ENCODE measurements at places on chromosomes 2 and 18. TPM values are rescaled to one million over a fixed set of nuclear protein-coding genes. Genes with fewer than 3 reads are reported as not detected.

The PAX8 gene
- 1.1 TPM for total RNA-seq

The ABCB11 gene
- total RNA-seq, result 21.3 TPM

The MROH2A gene
- 1.7 TPM for total RNA-seq

The OXER1 gene
- 14.7 TPM for total RNA-seq

DNA sequence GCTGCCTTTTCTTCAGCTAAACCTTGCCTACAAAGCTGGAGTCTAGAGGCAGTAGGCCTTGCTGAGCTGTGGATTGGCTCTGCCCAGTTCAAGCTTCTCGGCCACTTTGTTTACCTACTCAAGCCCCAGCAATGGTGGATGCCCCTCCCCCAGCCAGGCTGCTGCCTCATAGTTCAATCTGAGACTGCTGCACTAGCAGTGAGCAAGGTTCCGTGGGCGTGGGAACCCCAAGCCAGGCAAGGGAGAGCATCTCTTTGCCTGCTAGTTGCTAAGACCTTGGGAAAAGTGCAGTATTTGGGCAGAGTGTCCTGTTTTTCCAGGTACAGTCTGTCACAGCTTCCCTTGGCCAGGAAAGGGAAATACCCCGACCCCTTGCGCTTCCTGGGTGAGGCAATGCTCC lies 68.9 kb downstream of the VAPA start:
- no peak overlapping the region for H3K4me3 ChIP-seq
- no peaks in the 10 kb centered on the region for H3K27me3 ChIP-seq
- H3K4me1 ChIP-seq, result no peaks in the 10 kb centered on the region
- no peak overlapping the region for H3K27ac ChIP-seq
- no peaks in the 10 kb centered on the region for H3K36me3 ChIP-seq
- no peak for DNase-seq

DNA sequence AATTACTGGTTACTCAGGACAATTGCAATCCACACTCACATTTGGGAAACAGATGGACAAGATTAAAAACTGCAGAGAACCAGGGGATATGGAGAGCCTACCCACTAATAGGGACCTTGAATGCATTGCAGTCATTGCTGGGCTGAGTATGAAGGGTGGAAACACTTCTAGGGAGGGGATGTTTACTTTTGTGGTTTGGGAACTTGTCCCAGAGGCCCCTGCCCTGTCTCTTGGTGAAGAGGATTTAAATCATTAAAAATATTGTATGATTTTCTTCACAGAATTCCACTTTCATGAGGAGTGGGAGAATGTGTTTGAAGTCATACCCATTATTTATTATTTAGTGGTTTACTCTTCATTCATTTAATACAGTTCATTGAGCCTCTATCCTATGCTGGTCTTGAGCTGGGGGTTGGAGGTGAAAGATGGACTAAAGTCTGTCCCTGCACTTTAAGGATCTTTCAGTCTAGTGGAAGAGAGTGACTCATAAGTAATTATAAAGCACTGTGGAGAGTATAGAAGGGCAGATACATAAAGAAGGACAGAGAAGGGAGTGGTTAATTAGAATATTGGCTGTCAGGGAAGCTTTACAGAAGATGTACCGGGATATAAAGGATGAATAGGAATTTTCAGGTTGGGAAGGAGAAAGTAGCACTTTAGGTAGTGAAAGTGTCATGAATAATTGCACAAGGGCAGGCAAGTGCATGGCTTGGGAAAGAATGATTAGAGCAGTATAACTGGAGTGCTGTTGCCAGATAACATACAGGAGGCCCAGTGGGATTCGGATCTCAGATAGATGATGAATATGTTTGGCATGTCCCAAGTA lies 313.4 kb downstream of the LPIN1 start:
- no peak overlapping the region for H3K4me3 ChIP-seq
- no peaks in the 10 kb centered on the region for H3K4me1 ChIP-seq
- no peaks in the 10 kb centered on the region for H3K27me3 ChIP-seq
- DNase-seq, result no peak
- H3K27ac ChIP-seq, result no peak overlapping the region
- H3K36me3 ChIP-seq, result no peaks in the 10 kb centered on the region

DNA sequence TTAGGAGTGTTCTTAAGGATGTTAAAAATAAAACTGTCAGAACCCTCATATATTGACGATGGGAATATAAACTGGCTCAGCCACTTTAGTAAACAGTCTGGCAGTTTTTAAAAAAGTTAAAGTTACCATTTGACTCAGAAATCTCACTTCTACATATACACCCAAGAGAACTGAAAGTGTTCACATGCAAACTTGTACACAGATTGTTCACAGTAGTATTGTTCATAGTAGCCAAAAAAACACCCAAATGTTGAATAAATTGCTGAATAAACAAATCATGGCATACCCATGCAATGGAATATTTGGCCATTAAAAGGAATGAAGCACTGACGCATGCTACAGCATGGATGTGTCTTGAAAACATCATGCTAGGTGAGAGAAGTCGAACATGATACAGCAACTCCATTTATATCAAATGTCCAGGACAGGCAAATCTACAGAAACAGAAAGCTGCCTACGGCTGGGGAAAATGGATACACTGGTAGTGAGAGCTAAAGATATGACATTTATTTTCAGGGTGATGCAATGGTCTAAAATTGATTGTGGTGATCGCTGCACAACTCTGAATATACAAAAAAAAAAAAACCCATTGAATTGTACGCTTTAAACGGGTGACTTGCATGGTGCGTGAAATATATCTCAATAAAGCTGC lies 10.1 kb downstream of the RPL31 start:
- no peak overlapping the region for H3K27ac ChIP-seq
- H3K27me3 ChIP-seq, result no peaks in the 10 kb centered on the region
- H3K4me3 ChIP-seq, result no peak overlapping the region

DNA sequence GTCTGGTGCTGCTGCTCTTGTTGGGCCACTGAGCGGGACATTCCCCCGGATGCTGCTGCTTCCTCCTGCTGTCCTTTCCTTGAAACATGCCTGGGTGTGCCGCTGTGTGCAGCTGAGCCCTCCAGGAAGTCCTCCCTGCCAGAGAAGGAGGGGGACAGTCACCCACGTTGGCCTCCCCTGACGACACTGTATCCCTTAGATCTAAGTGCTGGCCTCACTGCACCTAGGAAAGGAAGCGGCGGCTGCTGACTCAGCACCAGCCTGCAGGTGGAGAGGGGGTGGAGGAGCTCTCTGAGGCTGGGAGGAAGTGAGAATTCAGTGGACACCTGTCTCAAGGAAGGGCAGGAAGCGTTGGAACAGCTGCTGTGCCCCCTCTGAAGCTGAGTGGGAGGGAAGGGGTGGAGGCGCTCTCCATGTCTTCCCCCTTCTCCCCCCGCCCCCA lies 239.8 kb downstream of the HAUS1 start:
- no peak for DNase-seq
- H3K27me3 ChIP-seq, result no peaks in the 10 kb centered on the region
- H3K4me3 ChIP-seq, result peak overlapping the region; percentile 21
- no peaks in the 10 kb centered on the region for H3K36me3 ChIP-seq
- no peak overlapping the region for H3K27ac ChIP-seq

GRCh38 chr18:36329684-36330434 lies 32.3 kb downstream of the FHOD3 start:
- no peaks in the 10 kb centered on the region for H3K4me1 ChIP-seq
- no peak overlapping the region for H3K27ac ChIP-seq
- no peak for DNase-seq
- H3K27me3 ChIP-seq, result no peaks in the 10 kb centered on the region

- H3K27ac ChIP-seq, result no peak overlapping the region
- H3K36me3 ChIP-seq, result no peaks in the 10 kb centered on the region
- no peak overlapping the region for H3K4me3 ChIP-seq
- peaks cover 7% of the 10 kb centered on the region for H3K4me1 ChIP-seq
- H3K27me3 ChIP-seq, result no peaks in the 10 kb centered on the region
These were observed 123.7 kb downstream of the COL6A3 start for GRCh38 chr2:237290261-237290660.

DNA sequence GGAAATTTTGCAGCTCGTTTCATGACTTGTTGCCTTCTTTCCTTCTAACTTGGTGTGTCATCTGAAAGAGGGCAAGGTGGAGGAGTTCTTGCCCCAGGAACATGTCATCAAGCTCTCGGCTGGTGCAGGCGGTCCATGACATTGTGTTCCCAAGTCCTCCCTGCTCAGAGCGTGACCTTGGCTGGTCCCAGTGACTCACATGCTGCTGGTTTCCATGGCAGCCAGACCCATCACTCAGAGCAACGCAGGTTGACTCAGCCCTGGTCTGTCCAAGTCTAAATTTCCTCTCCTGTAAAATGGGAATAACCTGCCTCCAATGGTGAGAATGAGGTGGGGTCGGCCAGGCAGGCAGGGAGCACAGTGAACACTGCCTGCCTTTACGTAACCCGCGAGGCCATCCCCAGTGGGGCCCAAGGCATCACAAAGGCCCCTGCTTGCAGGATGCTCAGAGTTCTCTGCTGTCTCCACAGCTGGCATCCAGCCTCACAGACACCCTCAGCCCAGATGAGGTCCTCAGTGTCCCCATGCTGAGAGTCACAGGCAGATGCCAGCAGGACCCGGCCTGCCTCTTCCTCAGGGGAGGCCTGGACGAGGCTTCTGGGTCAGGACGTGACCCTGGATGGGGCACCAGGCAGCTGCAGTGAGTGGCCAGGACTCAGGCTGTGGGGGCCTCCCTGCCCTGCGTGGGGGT lies 143.7 kb downstream of the TPO start:
- H3K27me3 ChIP-seq, result no peaks in the 10 kb centered on the region
- H3K36me3 ChIP-seq, result no peaks in the 10 kb centered on the region
- DNase-seq, result no peak
- H3K4me3 ChIP-seq, result no peak overlapping the region

- no peak overlapping the region for H3K27ac ChIP-seq
- no peak for DNase-seq
- no peaks in the 10 kb centered on the region for H3K27me3 ChIP-seq
- H3K4me1 ChIP-seq, result no peaks in the 10 kb centered on the region
- H3K36me3 ChIP-seq, result no peaks in the 10 kb centered on the region
These were observed 473.9 kb downstream of the BCL11A start for GRCh38 chr2:60079562-60079961.

- H3K36me3 ChIP-seq, result no peaks in the 10 kb centered on the region
- no peaks in the 10 kb centered on the region for H3K4me1 ChIP-seq
- no peak overlapping the region for H3K4me3 ChIP-seq
- H3K27ac ChIP-seq, result no peak overlapping the region
- no peak for DNase-seq
These were observed 329.5 kb downstream of the PAX3 start for GRCh38 chr2:221969087-221969829.

- no peak overlapping the region for H3K4me3 ChIP-seq
- H3K36me3 ChIP-seq, result no peaks in the 10 kb centered on the region
- no peak overlapping the region for H3K27ac ChIP-seq
- DNase-seq, result no peak
These were observed 339.1 kb downstream of the TSN start for GRCh38 chr2:122094557-122094956.

GRCh38 chr18:73900106-73900835 lies 247.4 kb downstream of the FBXO15 start:
- no peak for DNase-seq
- no peak overlapping the region for H3K27ac ChIP-seq
- no peak overlapping the region for H3K4me3 ChIP-seq
- no peaks in the 10 kb centered on the region for H3K4me1 ChIP-seq
- no peaks in the 10 kb centered on the region for H3K27me3 ChIP-seq

DNA sequence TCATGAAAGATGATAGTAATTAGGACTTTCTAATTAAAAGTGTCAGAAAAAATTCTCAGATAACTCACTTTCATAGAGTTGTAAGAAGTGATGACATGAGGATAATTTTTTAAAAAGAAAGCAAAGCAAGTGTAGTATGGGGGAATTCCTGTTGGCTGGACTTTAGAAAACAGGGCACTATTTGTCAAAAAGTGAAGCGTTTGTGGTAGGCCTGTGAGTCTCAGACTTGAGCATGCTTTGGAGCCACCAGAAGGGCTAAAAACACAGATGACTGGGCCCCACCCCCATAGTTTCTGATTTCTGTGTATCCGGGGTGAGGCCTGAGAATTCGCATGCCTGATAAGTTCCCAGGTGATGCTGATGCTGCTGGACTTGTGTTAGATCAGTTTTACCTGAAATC lies 222.6 kb upstream of the LRRTM1 start:
- no peaks in the 10 kb centered on the region for H3K36me3 ChIP-seq
- H3K4me1 ChIP-seq, result no peaks in the 10 kb centered on the region

DNA sequence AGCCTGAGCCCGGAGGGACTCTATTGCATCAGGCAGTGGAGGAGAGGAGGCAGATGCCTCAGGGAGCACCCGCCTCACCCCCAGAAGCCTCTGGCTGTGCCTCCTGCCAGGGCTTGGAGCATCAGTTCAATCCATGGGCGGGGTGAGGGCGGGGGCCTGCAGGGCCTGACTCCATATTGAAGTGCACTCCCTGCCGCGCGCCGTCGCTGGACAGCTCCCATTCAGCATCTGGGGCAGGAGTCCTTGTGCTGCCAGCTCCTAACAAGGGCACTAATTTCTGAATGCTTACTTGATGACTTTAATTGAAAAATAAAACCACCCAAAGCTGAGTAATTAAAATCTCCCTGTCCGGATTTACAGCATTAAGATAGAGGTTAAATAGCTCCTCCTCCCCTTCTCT lies 23.8 kb downstream of the C1QL2 start:
- no peaks in the 10 kb centered on the region for H3K36me3 ChIP-seq
- no peaks in the 10 kb centered on the region for H3K27me3 ChIP-seq
- no peak overlapping the region for H3K27ac ChIP-seq

DNA sequence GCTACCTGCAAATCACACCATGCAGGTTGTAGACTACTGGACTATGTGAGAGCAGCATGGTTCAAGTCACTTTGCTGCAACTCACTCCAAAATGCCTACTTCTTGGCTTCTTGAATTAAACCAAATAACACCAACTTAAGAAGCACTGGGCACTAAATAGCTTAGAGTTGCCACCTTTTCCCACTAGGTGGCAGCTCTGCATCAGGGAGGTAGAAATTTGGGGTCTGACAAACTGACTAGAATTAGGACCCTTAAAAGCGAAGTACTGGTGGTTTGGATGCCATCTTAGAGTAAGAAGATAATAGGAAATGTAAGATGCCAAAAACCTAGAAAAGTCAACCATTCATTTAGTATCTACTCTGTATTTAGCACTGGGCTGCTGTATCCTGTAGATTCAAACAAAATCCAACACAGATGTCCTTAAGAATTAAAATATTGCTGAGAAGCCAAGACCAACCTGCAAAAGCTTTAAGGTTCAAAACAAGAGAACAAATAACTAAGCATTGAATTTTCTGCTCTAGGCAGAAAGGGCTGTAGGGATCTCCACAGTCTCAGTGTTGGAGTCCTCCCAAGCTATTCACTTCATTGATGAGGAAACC lies 65.5 kb downstream of the CCBE1 start:
- H3K36me3 ChIP-seq, result no peaks in the 10 kb centered on the region
- no peak for DNase-seq
- H3K27me3 ChIP-seq, result no peaks in the 10 kb centered on the region
- no peak overlapping the region for H3K27ac ChIP-seq
- H3K4me1 ChIP-seq, result no peaks in the 10 kb centered on the region

- no peaks in the 10 kb centered on the region for H3K36me3 ChIP-seq
- no peaks in the 10 kb centered on the region for H3K4me1 ChIP-seq
- H3K4me3 ChIP-seq, result no peak overlapping the region
- H3K27me3 ChIP-seq, result no peaks in the 10 kb centered on the region
- no peak for DNase-seq
These were observed 163.0 kb upstream of the PXDN start for GRCh38 chr2:1907291-1907690.

Data from right lobe of liver (tissue), 6 donors.